ENCODE measurements at places on chromosomes 7 and 10. TPM values are rescaled to one million over a fixed set of nuclear protein-coding genes. Genes with fewer than 3 reads are reported as not detected.

DYNC1I1 gene
- total RNA-seq: not detected

TASOR2 gene
- 85.7 TPM for total RNA-seq

GIMAP1 gene
- total RNA-seq: 93.7 TPM

KIN gene
- total RNA-seq: 14.7 TPM

VSTM2A gene
- not detected for total RNA-seq

SPOCK2 gene
- 552 TPM for total RNA-seq

HOXA5 gene
- not detected for total RNA-seq

PDAP1 gene
- 66.0 TPM for total RNA-seq

CLDN15 gene
- total RNA-seq: 47.1 TPM

HTR5A gene
- total RNA-seq: not detected

AKR1B15 gene
- total RNA-seq: not detected

HMX3 gene
- not detected for total RNA-seq

ZCWPW1 gene
- total RNA-seq: 10.1 TPM

SHH gene
- total RNA-seq: not detected

DNAJB12 gene
- 26.3 TPM for total RNA-seq

GAD2 gene
- total RNA-seq: not detected

LRRD1 gene
- not detected for total RNA-seq

AOAH gene
- total RNA-seq: 5.4 TPM

POMZP3 gene
- total RNA-seq: 21.6 TPM

ACSM6 gene
- not detected for total RNA-seq

TET1 gene
- total RNA-seq: 1.5 TPM

WEE2 gene
- not detected for total RNA-seq

TLL2 gene
- total RNA-seq: 0.17 TPM

ATP6V0A4 gene
- not detected for total RNA-seq
